ENCODE measurements at places on chromosomes 12 and 14. TPM values are rescaled to one million over a fixed set of nuclear protein-coding genes. Genes with fewer than 3 reads are reported as not detected.

Gene TIMELESS
- 47.0 TPM for total RNA-seq

Gene RBP5
- 4.3 TPM for total RNA-seq

Gene ADAMTS20
- not detected for total RNA-seq

Gene IKZF4
- 7.4 TPM for total RNA-seq

Gene CCDC197
- not detected for total RNA-seq

Gene KRT72
- total RNA-seq, result 4.5 TPM

Gene EGLN3
- total RNA-seq, result 56.0 TPM

DNA sequence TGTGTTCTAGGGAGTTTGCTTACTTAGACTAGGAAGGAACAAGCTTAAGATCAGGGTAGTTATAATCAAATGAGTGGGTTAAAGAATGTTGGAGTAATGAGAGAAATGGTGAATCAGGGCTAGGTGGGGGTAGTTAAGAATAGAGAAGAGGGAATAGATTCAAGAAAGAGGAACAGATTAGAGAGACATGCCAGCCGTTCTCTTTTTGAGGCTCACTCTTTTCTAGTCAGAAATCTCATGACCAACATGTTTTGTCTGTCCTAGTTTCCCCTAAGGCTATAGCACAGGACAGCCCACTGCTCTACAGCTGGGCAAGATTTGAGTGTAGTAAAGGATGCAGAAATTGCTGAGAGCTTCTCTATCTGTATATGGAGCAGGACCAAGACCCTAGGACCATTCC lies 258.4 kb downstream of the AKAP6 start:
- H3K4me1 ChIP-seq, result no peaks in the 10 kb centered on the region
- no peak overlapping the region for H3K27ac ChIP-seq
- no peak overlapping the region for H3K4me3 ChIP-seq
- H3K27me3 ChIP-seq, result no peaks in the 10 kb centered on the region
- no peak for DNase-seq

DNA sequence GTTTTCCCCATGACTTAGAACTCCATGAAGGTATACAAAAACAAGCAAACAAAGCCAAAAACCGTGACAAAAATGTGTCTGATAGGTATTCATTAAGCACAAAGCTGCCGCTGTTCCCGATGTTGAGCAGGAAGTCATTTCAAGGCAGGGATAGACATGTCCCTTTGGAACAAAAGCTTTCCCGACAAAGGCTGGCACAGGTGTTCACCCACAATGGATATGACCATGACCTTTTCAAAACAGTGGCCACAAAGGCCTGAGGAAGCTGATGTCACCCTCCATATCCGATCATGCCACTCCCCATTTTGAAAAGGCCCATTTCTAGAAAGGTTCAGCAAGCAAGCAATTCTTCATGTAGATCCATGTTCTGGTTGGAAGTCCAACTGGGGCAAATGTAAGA lies 279.1 kb downstream of the BTG1 start:
- no peaks in the 10 kb centered on the region for H3K27me3 ChIP-seq
- no peak for DNase-seq
- no peak overlapping the region for H3K4me3 ChIP-seq
- H3K4me1 ChIP-seq, result no peaks in the 10 kb centered on the region
- H3K36me3 ChIP-seq, result no peaks in the 10 kb centered on the region
- H3K27ac ChIP-seq, result no peak overlapping the region

GRCh38 chr12:48925304-48926011 lies at the start of gene FKBP11:
TSS of gene FKBP11 (minus strand) at chr12:48925492. CDS start at chr12:48925428, 64 bp downstream.
- no peaks in the 10 kb centered on the region for H3K4me1 ChIP-seq
- H3K36me3 ChIP-seq, result peaks cover 17% of the 10 kb centered on the region
- peak; percentile 76 for DNase-seq
- H3K27ac ChIP-seq, result peak within 1 kb of the TSS; percentile 85
- peak within 1 kb of the TSS; percentile 95 for H3K4me3 ChIP-seq

DNA sequence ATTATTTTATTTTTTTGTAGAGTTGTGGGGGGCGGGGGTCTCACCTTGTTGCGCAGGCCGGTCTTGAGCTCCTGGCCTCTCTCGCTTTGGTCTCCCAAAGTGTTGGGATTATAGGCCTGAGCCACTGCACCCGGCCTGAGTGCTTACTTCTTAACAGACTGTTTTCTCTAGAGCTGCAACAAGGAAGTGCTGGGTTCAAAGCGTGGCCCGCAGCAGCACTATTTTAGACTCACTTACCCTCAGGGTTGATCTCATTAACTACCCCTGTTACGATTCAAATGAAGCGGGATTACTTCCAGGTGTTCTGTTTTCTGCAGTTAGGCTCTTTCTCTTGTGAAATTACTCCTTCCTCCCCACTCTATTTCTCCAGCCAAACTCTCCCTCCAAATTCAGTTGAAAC lies 8.7 kb downstream of the A2ML1 start:
- no peaks in the 10 kb centered on the region for H3K4me1 ChIP-seq
- DNase-seq, result no peak
- no peak overlapping the region for H3K4me3 ChIP-seq
- H3K36me3 ChIP-seq, result no peaks in the 10 kb centered on the region
- no peaks in the 10 kb centered on the region for H3K27me3 ChIP-seq

- DNase-seq, result no peak
- H3K27ac ChIP-seq, result no peak overlapping the region
- no peak overlapping the region for H3K4me3 ChIP-seq
- H3K36me3 ChIP-seq, result no peaks in the 10 kb centered on the region
- H3K4me1 ChIP-seq, result no peaks in the 10 kb centered on the region
Observed at GRCh38 chr12:100953677-100954076, 159.1 kb downstream of the ANO4 start.

DNA sequence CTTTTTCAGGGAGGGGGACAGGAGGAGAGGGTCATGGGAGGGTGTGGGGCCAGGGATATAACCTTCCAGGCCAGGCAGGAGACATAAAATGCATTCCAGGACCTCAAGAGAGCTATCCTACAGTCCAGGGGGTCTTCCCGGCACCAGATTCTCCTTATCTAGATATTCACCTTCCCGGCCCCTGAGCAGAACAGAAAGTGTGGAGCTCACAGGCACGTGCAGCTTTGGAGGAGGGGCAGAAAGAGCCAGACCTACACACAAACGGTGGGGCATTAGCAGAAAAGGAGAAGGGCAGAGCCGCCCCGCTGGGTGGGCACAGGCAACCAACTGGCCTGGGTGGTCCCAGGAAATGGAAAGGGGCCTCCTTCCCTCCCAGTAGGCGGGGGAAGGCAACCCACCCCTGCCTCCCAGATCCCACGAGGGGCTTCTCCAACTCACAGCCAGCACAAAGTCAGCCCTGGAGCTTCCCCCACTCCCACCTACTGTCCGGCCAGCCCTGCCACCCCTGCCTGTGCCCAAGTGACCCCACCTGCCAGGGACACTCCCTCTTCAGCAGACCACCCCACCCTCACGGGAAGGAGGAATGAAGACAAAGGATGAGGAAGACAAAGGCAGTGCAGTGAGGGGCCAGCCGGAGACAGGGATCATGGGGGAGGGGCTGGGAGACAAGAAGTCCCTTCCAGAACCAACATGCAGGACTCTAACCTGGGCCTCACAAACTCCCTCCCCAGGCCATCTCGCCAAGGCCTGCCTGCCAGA lies 33.3 kb downstream of the CCDC85C start:
- no peaks in the 10 kb centered on the region for H3K36me3 ChIP-seq
- H3K27ac ChIP-seq, result no peak overlapping the region
- no peaks in the 10 kb centered on the region for H3K27me3 ChIP-seq

DNA sequence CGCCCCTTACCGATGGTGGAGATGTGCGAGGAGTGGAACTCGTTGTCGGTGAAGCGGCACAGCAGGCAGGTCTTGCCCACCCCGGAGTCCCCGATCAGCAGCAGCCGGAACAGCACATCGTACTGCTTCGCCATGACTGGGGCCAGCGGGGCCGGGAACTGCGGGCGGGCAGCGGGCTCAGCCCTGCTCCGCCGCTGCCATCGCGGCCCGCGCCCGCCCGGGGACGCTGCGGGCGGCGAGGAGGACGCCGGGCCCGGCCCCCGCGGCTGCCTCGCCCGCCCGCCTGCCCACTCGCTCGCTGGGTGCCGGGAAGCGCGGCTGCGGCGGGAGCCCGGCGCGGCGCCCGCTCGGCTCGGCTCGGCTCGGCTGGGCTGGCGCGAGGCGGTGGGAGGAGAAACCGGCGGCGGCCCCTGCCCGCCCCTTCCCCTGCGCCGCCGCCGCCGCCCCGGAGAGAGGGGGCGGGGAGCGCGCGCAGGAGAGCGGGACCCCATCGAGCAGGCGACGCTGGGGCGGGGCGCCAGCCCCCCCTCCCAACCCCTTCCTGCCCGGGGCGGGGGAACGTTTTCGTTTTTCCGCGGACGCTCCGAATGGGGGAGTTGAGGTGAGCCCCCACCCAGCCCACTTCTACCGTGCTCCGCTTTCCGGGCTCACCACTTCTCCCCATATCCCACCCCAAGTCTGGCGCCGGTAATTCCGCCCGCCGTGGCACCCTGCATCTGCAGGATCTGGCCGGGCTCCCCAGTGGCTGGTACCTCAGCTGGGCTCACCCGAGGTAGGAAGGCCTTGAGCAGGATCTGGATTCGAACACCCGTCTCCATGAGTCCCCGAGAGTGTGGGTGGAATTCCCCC lies at the start of gene RAB15:
Gene RAB15, minus strand, starts transcription at position 394 of the 849 bp plus-strand sequence. Its CDS starts 260 bp downstream, at position 134.
- DNase-seq, result peak; percentile 51
- peak within 1 kb of the TSS; percentile 91 for H3K4me3 ChIP-seq

DNA sequence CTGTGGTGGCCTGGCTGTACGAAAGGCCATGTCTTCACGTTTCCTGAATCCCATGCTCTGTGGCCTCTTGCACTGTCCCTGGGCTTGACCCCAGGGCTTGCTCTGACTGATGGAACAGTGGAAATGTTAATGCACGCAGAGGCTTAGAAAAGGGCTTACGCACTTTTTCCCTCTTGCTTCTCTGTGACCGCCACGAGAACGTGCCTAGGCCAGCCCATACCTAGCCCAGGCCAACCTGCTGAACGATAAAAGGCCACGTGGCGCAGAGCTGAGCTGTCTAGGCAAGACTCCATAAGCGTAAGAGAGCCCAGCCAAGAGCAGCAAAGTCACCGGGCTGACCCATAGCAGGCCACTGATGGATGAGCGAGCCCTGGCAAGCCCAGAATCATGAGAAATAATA lies 18.3 kb downstream of the TTC7B start:
- DNase-seq, result no peak
- H3K36me3 ChIP-seq, result no peaks in the 10 kb centered on the region
- H3K4me1 ChIP-seq, result no peaks in the 10 kb centered on the region
- H3K27me3 ChIP-seq, result no peaks in the 10 kb centered on the region
- no peak overlapping the region for H3K27ac ChIP-seq

DNA sequence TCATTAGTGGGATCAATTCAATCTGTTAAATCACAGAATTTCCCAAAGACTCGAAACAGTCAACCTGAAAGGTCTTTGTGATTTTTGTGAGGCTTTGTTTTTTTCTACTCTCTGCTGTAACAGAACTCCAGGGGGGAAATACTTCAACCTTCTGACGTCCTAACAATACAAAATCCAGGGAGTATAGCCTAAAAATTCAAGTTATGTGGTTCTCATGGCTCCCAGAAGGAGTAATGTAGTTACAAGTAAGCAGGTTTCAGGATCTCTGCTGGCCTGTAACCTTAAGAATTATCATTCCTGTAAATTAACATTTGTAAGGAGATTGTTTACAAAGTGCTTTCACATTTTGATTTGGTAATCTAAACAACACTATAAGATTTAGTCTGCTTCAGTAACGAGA lies 39.9 kb downstream of the VEZT start:
- H3K27me3 ChIP-seq, result no peaks in the 10 kb centered on the region
- no peaks in the 10 kb centered on the region for H3K36me3 ChIP-seq
- H3K27ac ChIP-seq, result no peak overlapping the region
- H3K4me3 ChIP-seq, result no peak overlapping the region
- no peaks in the 10 kb centered on the region for H3K4me1 ChIP-seq

GRCh38 chr14:79578470-79578869 lies 632.8 kb downstream of the DIO2 start:
- no peak overlapping the region for H3K27ac ChIP-seq
- no peaks in the 10 kb centered on the region for H3K36me3 ChIP-seq
- no peak overlapping the region for H3K4me3 ChIP-seq
- no peak for DNase-seq
- H3K27me3 ChIP-seq, result no peaks in the 10 kb centered on the region

GRCh38 chr14:22813145-22813544 lies 2.1 kb downstream of the SLC7A7 start:
- no peak for DNase-seq
- H3K27ac ChIP-seq, result no peak overlapping the region
- H3K4me3 ChIP-seq, result peak overlapping the region; percentile 38
- no peaks in the 10 kb centered on the region for H3K27me3 ChIP-seq
- peaks cover 6% of the 10 kb centered on the region for H3K36me3 ChIP-seq

GRCh38 chr14:62118461-62118860 lies 356.2 kb downstream of the SNAPC1 start:
- no peaks in the 10 kb centered on the region for H3K27me3 ChIP-seq
- H3K4me1 ChIP-seq, result no peaks in the 10 kb centered on the region
- no peak overlapping the region for H3K27ac ChIP-seq
- no peak overlapping the region for H3K4me3 ChIP-seq
- no peak for DNase-seq

GRCh38 chr12:1403417-1403816 lies 191.0 kb downstream of the FBXL14 start:
- no peak for DNase-seq
- H3K4me3 ChIP-seq, result no peak overlapping the region
- H3K27ac ChIP-seq, result no peak overlapping the region
- H3K27me3 ChIP-seq, result no peaks in the 10 kb centered on the region

GRCh38 chr14:66944872-66945271 lies 244.4 kb upstream of the GARIN2 start:
- no peaks in the 10 kb centered on the region for H3K36me3 ChIP-seq
- H3K4me1 ChIP-seq, result no peaks in the 10 kb centered on the region
- H3K27me3 ChIP-seq, result no peaks in the 10 kb centered on the region

All from Peyer's patch (tissue), 4 donors.